ENCODE measurements at places on chromosomes 13 and 19.

- no peak for DNase-seq
Observed at GRCh38 chr13:92054389-92054788, 656.0 kb downstream of the GPC5 start.

DNA sequence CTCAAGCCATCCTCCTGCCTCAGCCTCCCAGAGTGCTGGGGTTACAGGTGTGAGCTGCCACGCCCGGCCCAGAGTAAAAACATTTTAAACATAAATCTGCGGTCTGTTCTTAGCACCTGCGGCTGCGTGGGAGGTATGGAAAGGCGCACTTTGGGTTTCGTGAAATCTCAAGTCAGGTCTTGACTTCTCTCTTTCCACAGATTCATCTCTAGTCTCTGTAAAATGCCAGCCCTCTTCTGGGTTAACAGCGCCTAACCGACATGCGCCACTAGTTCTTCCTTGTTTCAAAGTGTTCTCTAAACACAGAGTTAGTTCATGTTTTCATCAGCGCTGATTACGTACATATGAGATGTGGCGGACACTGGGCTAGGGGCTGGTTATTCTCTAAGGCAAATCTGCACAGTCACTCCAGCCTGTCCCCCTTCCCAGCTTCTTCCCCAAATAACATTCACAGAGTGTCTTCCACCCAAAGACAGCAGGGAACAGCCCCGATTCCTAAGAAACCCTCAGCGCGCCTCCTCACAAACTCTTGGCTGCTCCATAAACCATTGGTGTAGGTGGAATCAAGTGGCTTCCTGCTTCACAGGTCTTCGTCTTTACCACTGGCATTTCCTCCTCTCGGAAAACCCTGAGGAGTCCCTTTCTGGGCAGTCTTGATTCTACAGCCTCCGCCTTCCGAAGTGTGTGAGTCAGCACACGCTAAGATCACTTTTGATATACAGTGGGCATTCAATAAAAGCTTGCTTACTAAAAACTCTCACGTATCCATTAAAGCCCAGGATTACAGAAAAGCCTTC is 1.4 kb downstream of the PARP4 start:
- peak; percentile 80 for DNase-seq

DNA sequence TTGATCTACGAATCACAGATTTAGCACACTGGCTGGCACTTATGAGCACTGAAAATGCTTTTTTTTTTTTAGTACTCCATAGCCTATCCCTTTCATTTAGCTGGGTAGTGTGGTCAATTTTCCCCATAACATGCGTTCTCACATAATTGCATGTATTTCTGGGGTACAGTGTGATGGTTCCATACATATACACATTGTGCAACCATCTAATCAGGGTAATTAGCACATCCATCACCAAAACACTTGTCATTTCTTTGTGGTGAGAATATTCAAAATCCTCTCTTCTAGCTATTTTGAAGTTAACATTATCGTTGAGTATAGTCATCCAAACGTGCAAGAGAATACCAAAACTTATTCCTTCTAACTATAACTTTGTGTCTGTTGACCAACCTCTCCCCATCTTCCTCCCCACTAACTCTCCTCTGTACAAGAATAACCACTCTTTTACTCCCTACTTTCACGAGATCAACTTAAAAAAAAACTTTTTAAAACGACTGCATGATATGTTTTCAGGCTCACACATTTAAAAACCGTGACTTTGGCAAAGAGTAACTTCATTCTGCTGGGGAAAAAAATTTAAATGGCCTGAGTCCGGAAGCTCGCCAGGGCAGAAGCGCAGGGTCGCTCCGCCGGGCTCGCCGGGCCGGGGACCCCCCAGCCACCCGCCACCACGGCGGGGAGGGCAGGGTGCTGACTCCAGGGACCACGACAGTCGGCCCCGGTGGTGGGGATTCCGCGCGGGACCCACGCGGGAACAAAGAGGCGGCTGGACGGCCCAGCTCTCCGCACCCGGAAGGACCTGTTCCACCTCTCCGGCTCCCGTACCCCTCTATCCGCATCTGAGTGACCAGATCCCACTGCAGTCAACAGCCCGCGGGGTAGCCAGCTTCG is 868 bp upstream of the UBAC2 start:
- no peak for DNase-seq

DNA sequence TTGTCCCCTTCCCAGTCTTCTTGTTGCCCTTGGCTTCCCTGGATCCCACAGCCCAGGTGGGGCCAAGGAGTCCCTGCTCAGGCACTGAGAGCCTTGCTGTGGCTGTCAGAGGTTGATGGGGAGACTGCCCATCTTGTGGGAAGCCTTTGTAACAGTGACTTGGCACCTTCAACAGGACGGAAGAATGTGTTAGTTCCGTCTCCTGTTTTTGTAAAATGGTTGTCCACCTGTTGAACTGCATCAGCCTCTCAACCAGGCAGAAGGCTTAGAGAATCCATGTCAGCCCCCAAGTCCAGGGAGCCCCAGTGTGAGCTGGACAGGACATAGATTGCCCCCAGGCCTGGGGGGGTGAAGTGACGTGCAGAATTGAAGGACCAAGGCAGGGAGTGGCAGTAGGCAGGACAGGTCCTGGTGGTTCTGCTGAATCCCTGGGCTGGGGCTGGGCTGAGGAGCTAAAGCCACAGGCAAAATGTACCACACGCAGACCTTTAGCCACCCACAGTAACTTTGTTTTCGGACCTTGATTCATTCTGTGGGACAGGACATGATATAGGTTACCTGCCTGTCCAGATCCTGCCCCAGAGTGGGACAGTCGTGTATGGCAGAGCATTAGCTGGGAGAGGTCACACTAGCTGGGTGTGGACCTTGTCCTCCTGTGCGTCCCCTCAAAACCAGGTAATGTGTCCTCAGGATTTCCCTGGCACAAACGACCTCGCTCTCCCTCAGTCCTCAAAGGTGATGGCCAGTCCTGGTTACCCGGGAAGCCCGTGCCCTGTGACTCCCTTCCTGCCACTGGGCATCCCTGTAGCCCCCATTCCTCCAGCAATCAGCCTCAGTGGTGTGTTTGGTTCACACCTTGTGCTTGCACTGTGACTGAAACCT is 47.0 kb downstream of the GATAD2A start:
- DNase-seq: no peak

GRCh38 chr19:47057328-47057727 is 8.9 kb upstream of the TMEM160 start:
- DNase-seq: no peak

GRCh38 chr13:110044551-110045111 is 258.2 kb upstream of the IRS2 start:
- no peak for DNase-seq

DNA sequence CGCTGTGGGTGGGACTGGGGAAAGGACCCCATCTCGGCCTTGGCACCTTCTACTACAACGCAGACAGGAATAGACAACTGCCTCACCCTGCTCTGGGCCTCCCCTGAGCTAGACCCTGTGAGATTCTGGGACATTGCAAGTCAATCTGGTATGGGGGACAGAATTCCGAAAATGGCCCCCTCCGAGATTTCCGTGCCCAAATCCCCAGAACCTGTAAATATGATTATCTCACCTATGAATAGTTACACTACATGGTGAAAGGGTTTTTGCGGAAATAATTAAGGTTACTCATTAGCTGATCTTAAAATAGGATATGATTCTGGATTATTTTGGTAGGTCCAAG is 618 bp upstream of the ZBTB45 start:
- no peak for DNase-seq

- DNase-seq: no peak
Observed at GRCh38 chr19:52809801-52810200, 11.6 kb downstream of the ZNF28 start.

DNA sequence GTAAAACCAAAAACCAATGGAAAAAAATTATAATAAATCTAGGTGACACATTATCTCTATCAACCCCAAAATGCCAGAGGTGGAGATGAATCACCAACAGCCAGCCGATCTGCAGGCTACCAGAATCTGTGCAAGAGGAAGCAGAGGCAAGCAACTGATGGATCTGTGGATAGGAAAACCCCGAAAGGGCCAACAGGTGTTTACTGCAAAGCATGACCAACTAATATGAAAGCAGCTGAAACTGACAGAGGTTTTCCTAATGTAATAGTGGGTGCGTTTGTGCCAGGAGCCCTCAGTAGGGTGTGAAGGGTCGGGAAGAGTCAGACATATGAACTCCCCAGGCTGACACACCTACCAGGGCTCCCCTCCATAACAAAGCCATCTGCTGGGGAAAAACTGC is 554.6 kb downstream of the RFC3 start:
- DNase-seq: no peak

- DNase-seq: peak; percentile 81
Observed at GRCh38 chr19:10270180-10270615, 722 bp upstream of the ICAM1 start.

GRCh38 chr19:51702825-51703574 is 9.9 kb downstream of the SPACA6 start:
- DNase-seq: peak; percentile 51

- DNase-seq: no peak
Observed at GRCh38 chr19:12411893-12412292, 10.8 kb upstream of the ZNF799 start.

- DNase-seq: no peak
Observed at GRCh38 chr19:48807590-48808308, 3.1 kb downstream of the BCAT2 start.

DNA sequence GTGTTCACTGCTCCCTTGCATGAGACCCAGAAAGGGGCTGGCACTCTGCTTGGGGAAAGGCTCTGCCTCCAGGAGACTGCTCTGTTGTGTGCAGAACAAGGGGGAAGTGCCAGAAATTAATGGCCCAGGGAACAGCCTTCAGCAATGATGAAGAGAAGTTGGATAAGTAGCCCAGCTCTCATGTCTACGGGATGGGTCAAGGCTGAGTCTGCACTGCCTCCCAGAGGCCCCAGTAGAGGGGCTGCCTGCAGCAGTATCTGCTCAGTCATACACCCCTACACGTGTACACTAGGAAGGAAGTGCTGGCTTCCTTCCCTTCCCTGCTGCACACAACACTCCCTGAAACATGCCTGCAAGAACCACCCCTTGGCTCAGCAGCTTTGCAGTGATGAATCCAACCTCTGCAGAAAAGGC is 54.6 kb upstream of the URI1 start:
- DNase-seq: no peak

DNA sequence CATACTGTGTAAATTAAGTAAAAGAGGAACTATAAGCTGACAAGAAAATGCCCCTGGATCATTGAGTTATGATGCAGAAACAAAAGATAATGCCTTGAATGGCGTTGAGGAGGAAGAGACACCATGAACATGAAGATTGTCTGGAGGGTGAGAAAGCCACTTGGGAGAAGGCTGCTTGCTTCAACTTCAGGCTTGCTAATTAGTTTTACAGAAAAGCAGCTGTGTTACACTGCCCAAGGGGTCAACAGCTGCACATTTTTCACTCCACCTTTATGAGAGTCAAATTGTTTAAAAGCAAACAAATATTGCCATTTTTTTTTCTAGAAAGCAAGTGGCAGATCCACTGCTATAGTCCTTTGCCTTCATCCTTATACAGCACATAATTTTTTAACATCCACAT is 35.5 kb upstream of the KLF12 start:
- DNase-seq: no peak

- DNase-seq: no peak
Observed at GRCh38 chr19:2362970-2363300, 2.9 kb downstream of the TMPRSS9 start.

DNA sequence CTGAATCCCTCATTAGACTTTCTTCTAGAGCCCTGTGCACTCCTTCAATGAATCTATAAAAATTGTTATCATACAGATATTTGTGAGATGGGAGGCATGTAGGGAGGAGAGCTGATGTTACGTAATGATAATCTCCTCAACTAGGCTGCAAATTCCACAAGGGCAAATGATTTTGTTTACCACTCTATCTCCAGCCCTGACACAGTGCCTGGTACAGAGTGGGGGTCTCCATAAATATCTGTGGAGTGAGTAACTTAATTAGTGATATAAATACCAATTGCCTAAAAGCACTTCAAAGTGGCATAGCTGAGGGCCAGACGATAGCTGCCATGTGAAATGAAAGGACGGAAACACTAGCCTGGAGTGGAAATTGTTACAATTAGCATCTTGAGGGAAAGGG is 54.2 kb downstream of the SERTM1 start:
- no peak for DNase-seq

DNA sequence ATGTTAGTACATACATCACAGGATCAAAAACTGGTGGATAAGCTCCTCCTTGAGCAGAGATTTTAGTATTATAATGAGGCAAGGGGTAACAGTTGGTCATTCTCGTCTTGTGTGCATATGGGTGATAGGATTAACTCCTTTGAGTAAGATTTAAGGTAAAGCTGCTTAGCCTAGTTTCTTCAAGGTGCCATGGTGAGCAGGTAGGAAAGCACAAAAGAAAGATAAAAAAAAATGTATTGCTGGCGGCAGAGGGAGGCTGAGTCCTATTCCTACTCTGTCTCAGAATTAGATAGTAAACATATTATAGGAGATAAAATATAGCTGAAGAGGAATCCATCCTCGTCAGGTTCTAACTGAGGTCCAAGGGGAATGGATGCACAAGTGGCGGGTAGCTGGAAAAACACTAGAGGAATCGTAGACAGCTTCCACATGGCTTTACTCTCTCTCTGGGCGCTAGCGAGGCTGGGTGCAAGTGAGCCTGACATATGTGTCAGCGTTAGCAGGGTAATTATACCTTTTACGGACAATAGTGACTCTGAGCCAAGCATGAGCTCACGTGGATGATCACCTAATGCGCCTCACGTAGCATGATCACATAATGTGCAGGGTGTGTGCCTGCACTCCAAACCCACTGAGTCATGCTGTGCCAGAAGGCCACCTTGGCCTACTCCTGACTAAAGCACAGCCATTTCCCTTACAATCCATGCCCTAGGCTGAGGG is 734.3 kb upstream of the MIR17HG start:
- DNase-seq: no peak

- no peak for DNase-seq
Observed at GRCh38 chr19:10279737-10280442, 6.9 kb upstream of the ICAM4 start.

DNA sequence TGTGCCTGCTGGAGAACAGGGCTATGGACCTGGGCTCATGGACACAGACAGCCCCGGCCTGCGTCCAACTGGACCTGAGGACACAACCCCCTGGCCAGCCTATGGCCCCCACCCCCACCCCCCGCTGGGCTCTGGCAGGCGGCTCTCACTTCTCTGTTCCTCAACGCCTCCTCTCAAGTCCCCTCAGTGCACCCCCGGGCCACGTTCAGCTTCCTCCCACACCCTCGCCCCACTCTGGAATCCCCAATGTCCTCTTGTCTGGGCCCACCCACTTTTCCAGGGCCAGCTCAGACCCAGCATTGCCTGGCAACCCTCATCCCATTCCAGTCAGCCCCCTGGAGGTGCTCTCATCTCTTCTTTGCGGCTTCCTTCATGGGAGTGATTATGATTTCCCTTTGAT is 130.2 kb upstream of the SPACA7 start:
- no peak for DNase-seq

DNA sequence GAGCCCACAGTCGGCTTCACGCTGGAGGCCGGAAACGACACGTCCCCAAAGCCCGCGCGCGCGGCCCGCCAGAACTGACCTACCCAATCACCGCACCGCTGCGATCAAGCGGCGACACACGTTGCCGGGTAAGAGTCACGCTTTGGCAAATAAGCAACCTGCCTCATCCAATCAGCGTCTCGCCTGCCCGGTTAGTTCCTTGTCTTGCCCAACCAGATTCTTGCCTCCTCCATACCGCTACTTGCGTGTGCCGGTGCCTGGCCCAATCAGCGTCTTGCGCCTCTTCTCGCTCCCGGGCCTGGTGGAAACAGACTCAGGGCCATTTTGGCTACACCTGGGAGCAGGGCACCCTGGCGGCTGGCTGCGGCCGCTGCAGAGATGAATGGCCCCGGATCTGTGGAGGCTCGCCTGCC is 11.6 kb upstream of the ZNF544 start:
- DNase-seq: no peak

GRCh38 chr19:4103080-4103433 is 20.9 kb downstream of the MAP2K2 start:
- no peak for DNase-seq

GRCh38 chr19:2032296-2032941 is 16.9 kb upstream of the BTBD2 start:
- DNase-seq: peak; percentile 61
